Kidney glomerular epithelial cell (primary cell): ENCODE measurements at places on chromosomes 13 and 19.

DNA sequence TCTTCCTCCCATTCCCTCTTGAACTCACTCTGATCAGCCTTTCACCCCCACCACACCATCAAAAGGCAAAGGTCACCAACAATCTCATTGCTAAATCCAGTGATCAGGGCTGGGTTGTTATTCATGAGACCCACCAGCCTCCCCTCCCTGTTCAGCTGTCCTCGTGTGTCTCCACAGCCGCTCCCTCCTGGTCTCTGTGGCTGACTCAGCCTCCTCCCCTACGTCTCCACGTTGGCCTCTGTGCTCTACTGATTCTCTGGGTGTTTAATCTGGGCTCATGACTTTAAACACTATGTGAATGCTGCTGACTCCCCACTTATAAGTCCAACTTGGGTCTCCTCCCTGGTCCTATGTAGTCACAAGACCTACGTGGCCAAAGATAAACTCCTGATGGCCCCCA, 38.9 kb downstream of the PARP4 start:
- DNase-seq, result no peak

- no peak for DNase-seq
These were observed 5.7 kb downstream of the LENG1 start for GRCh38 chr19:54153731-54154326.

DNA sequence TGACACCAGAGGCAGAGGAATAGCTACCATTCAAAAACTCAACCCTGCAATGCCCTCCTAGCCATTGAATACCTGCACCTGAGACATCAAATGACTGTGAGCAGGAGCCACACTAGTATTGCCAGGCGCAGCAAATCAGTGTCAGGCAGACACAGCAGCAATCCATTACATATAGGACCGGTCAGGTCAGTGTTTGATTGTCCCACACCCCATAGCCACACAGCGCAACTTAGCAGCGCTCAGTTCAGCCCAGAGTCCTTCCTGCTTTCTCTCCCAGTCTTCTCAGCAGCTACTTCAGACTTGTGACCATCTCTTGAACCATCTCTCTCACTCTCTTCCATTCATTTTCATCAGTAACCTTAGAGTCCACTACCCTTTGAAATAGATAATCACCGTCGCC, 181.6 kb upstream of the GPR12 start:
- DNase-seq, result no peak

- DNase-seq, result no peak
These were observed 8.8 kb downstream of the SPPL2B start for GRCh38 chr19:2337329-2337707.

DNA sequence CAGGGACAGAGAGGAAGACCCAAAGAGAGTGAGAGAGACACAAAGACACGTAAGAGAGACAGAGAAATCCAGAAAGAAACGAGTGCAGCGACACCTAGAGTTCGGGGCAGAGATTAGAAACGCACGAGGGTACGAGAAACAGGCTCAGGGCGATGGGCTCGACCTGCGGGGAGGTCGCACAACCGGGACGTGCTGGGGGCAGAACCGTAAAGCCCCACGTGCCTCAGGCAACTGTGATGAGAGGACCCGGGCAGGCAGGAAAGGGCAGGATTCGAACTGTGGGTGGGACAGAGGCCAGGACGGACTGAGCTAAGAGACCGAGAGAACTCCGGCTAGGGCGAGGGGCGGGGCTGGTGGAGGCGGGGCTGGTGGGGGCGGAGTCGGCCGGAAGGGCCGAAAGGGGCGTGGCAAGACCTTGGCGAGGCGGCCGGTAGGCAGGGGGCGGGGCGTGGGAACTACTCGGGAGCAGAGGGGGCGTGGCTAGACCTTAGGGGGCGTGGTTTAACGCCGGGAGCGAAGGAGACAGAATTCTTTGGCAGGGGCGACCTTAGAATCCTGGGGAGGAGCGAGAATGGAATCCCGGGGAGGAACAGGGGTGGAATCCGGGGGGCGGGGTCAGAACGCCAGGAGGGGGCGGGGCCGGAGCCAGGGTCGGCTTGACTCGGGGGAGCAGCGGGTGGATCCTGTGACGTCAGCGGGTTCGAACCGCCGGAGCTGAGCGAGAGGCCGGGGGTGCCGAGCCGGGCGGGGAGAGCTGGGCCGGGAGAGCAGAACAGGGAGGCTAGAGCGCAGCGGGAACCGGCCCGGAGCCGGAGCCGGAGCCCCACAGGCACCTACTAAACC, at the start of gene NECTIN2:
TSS of gene NECTIN2 (plus strand) at position 686 of the 843 bp plus-strand sequence. CDS start 229 bp downstream, outside the sequence.
- peak; percentile 96 for DNase-seq

DNA sequence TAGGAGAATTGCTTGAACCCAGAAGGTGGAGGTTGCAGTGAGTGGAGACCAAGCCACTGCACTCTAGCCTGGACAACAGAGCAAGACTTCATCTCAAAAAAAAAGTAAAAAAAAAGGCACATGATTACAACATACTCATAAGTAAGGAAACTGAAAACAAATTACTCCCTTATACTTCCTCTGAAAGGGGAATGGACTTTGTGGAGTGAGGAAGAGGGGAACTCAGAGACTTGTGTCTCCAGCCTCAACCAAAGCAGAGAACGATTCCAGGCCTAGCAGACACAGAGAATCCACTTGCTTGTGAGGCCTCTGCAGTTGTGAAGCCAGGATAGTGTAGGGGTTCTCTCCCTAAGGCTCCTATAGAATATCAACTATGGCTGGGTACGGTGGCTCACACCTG, 4.3 kb upstream of the LATS2 start:
- no peak for DNase-seq

DNA sequence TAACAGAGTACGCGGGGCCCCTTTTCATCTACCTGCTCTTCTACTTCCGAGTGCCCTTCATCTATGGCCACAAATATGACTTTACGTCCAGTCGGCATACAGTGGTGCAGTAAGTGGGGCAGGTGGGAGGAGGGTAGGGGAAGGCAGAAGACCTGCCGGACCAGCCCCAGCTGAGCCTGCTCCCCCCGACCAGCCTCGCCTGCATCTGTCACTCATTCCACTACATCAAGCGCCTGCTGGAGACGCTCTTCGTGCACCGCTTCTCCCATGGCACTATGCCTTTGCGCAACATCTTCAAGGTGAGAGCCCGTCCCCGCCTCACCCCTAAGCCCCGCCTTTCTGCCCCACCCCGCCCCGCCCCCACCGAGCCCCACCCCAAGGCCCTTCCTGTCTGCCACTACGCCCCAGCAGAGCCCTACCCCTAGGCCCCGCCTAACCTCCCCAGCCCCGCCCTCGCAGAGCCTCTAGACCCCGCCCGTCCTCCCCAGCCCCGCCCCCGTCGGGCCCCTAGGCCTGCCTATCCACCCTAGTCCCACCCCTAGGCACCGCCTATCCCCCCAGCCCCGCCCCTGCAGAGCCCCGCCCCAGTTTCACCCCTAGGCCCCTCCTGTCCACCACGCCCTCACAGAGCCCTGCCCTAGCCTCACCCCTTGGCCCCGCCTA, 7.7 kb downstream of the NDUFB7 start:
- DNase-seq, result no peak

GRCh38 chr19:21483589-21484170, 21.7 kb upstream of the ZNF429 start:
- DNase-seq, result no peak

DNA sequence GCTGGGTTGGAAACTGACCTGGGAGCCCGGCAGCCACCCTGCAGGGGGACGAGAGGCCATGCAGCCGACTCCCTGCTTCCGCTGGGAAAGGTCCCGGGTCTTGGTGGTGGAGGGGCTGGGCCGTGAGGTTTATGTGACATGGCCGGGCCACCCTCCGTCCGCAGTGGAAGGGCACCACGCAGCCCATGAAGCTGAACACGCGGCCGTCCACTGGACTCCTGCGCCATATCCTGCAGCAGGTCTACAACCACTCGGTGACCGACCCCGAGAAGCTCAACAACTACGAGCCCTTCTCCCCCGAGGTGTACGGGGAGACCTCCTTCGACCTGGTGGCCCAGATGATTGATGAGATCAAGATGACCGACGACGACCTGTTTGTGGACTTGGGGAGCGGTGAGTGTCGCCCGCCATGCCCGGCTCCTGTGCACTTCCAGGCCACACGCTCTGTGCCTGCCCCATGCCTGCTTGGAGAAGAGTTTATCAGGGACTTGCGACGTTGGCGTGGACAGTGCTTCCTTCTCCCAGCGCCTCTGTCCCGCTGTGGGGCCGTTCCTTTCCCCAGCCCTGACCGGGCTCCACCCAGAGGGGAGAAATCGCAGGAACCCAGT, 27.2 kb downstream of the DOT1L start:
- DNase-seq, result no peak

- no peak for DNase-seq
These were observed 86.3 kb downstream of the RNASEH2B start for GRCh38 chr13:50995854-50996253.

GRCh38 chr13:23325191-23325590, 108.3 kb downstream of the SACS start:
- no peak for DNase-seq

GRCh38 chr13:32141462-32141861, 109.9 kb downstream of the FRY start:
- no peak for DNase-seq

DNA sequence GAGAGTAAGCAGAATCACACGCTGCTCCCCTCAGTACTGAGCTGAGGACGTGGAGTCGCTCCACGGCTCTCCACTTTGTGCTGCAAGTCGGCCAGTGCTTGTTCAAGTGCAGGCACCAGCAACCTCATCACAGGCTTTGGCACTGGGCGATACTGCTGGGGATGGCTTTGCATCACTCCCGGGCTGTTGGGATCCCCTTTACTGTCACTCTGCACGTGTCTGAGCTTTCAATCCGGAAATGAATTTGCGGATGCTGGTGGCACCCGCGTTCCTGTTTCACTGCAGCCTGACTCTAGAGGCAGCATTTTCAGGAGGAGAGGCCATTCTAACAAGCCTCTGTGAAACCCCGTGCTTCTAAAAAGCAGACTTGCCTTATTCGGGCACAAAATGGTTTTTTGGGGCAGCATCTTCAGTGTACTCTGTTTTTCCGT, 19.1 kb downstream of the SMARCA4 start:
- no peak for DNase-seq

DNA sequence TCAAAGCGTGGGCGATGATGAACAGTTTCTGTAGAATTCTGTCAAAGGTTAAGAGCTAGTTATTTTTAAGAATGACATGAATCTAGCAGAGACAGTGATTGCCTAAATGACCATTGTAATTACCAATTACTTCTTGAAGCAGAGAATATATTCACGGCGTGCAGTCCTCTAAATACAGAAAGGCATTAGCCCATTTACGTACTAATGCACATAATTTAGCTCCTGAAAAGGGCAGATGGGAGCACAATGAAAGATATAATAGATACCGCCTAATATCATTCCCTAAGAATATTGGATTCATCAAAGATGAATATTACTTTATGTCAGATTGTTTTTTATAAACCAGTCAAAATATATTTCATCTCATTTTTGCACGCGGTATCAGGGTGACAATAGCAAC, 212.4 kb downstream of the URI1 start:
- DNase-seq, result no peak

DNA sequence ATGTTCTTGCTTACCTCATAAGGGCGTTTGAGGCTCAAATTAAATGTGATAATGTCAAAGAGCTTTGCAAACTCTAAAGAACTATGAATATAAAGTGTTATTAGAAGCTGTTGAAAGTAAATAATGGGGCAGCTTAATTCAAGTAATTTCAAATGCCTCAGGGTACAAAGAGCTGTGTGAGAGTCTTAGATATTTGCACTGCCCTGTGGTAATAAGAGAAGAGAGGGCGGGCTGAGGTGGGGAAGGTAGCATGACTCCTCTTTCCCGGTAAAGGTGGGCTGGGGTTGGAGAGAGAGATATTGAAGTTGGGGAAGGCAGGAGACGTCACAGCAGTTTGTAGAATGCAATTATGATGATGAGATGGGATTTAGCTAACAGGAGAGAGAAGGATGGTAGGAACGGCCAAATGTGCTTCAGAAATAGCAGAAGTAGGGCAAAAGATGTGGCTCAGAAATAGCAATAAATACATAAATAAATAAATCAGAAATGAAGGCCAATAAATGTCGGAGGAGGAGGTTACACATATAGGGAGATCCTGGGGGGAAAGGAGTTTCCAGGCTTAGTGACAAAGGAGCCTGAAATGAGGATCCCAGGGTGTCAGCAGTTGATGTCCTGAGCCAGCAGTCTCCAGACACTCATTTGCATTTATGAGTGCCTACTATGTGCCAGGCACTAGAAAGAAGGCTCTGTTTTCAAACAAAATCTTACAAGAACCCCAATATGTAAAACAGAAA, 35.7 kb upstream of the RCBTB2 start:
- DNase-seq, result no peak
